Stomach (tissue), 19 donors: ENCODE measurements at places on chromosomes 13 and 19. TPM values are rescaled to one million over a fixed set of nuclear protein-coding genes. Genes with fewer than 3 reads are reported as not detected.

ANGPTL8 gene
- not detected for total RNA-seq

DNA sequence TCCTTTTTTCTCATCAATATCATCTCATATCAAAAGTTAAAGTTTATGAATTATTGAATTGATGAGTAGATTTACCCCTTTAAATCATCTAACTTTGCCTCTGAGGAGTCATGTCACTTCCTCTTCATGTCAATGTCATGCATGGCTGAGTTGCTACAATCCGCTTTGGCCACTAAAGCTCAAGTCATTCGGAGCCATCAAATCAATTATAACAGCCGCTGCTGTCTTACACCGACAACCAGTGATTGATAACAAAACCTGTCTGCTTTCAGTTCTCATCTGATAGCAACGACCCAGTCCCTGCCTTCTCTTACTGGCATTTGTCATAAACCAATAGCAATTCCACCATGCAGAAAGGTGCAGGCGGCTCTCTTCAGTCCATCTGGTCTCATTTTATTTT is 429.3 kb downstream of the DIAPH3 start:
- no peak overlapping the region for H3K27ac ChIP-seq
- DNase-seq = no peak
- no peaks in the 10 kb centered on the region for H3K36me3 ChIP-seq
- H3K27me3 ChIP-seq = no peaks in the 10 kb centered on the region

DNA sequence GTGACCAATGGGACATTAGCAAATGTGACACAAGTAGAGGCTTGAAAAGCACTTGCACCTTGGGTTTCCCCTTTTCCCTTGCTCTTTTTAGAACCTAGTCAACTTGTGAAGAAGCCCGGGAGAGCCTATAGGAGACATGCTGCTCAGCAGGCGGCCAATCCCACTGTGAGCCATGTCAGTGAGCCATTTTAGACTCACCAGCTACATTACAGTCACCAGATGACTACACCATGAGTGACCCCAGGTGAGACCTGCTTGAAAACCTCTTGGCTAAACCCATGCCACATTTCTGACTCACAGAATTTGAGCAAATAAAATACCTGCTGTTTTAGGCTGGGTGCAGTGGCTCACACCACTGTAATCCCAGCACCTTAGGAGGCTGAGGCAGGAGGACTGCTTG is 317.5 kb downstream of the KLF12 start:
- H3K36me3 ChIP-seq = no peaks in the 10 kb centered on the region
- no peak overlapping the region for H3K4me3 ChIP-seq
- no peak overlapping the region for H3K27ac ChIP-seq

- H3K4me3 ChIP-seq = peak overlapping the region; percentile 67
- peak; percentile 60 for DNase-seq
- H3K27ac ChIP-seq = peak overlapping the region; percentile 64
- H3K27me3 ChIP-seq = no peaks in the 10 kb centered on the region
- H3K36me3 ChIP-seq = peaks cover 10% of the 10 kb centered on the region
- peaks cover 28% of the 10 kb centered on the region for H3K4me1 ChIP-seq
Measured at GRCh38 chr19:2014731-2015607, 545 bp downstream of the BTBD2 start.

UPK1A gene
- not detected for total RNA-seq

DNA sequence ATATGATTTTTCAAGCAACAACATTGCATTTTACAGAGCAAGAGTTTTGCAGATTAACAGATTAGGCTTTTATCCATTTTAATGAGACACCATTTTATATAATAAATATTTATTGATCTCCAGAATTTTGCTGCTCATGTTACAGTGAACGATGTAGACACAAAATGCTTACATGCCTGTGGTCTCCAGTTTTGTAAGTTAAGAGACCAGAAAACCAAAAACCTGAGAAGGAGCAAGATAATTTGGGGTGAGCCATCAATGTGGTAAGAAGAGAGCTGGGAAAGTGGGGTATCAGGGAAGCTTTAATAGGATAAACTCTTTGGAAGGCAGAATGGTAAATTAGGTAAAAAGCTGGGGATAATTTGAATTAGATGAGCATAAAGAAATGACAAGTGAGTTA is 2100.5 kb upstream of the PCDH20 start:
- no peaks in the 10 kb centered on the region for H3K27me3 ChIP-seq
- no peaks in the 10 kb centered on the region for H3K36me3 ChIP-seq
- H3K4me1 ChIP-seq = no peaks in the 10 kb centered on the region
- no peak for DNase-seq
- H3K27ac ChIP-seq = no peak overlapping the region

ZNF835 gene
- total RNA-seq = not detected

GRCh38 chr13:29483211-29483610 is 112.3 kb downstream of the SLC7A1 start:
- no peaks in the 10 kb centered on the region for H3K4me1 ChIP-seq
- H3K27me3 ChIP-seq = no peaks in the 10 kb centered on the region
- peak; percentile 32 for DNase-seq
- no peak overlapping the region for H3K27ac ChIP-seq
- no peak overlapping the region for H3K4me3 ChIP-seq

GRCh38 chr19:40313229-40313983 is 28.3 kb upstream of the AKT2 start:
- H3K4me3 ChIP-seq = no peak overlapping the region
- no peaks in the 10 kb centered on the region for H3K4me1 ChIP-seq
- no peak for DNase-seq
- H3K27me3 ChIP-seq = no peaks in the 10 kb centered on the region
- peaks cover 23% of the 10 kb centered on the region for H3K36me3 ChIP-seq

DNAJC15 gene
- 9.0 TPM for total RNA-seq

- no peaks in the 10 kb centered on the region for H3K4me1 ChIP-seq
- no peak overlapping the region for H3K4me3 ChIP-seq
- H3K36me3 ChIP-seq = peaks cover 6% of the 10 kb centered on the region
- no peak overlapping the region for H3K27ac ChIP-seq
- H3K27me3 ChIP-seq = no peaks in the 10 kb centered on the region
- no peak for DNase-seq
Measured at GRCh38 chr19:281992-282391, 9.2 kb downstream of the PLPP2 start.

FCAR gene
- not detected for total RNA-seq

GRCh38 chr13:35648201-35648600 is 171.7 kb upstream of the MAB21L1 start:
- no peaks in the 10 kb centered on the region for H3K36me3 ChIP-seq
- no peaks in the 10 kb centered on the region for H3K4me1 ChIP-seq
- H3K4me3 ChIP-seq = no peak overlapping the region
- H3K27me3 ChIP-seq = no peaks in the 10 kb centered on the region
- no peak overlapping the region for H3K27ac ChIP-seq

DNA sequence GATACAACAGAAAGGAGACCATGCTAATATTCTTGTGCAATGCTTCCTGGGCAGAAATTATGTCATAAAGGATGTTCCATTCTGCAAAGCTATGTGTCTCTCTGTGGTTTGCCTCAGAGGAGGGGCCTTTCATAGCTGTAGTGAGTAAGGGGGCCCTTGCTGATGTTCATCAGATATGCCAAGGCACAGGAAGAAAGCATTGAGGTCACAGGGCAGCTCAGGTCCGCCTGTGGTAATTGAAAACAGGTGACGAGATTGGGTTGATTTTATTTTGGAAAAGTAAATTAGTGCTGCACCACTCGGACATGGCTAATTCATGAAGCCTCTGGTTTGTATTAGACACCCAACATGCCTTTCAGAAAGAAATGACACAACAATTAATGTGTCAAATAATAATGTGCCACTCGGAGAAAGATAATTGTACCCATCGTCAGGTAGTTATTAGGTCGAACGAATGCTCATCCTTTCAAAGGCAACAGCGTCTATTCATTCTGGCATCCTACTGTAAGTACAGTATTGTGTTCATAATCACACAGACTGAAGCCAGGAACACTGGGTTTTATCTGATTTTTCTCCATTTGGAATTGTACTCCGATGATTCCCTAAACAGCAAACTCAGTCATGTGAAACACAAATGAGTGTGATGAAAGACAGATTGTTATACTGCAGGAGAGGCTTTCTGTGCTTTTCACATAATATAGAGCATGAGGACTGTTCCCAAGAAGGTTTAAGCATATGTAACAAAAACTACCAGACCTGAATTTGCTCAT is 421.6 kb upstream of the KLF12 start:
- DNase-seq = peak; percentile 19
- H3K27ac ChIP-seq = no peak overlapping the region
- H3K4me1 ChIP-seq = no peaks in the 10 kb centered on the region
- no peaks in the 10 kb centered on the region for H3K27me3 ChIP-seq
- no peak overlapping the region for H3K4me3 ChIP-seq
- no peaks in the 10 kb centered on the region for H3K36me3 ChIP-seq

DNA sequence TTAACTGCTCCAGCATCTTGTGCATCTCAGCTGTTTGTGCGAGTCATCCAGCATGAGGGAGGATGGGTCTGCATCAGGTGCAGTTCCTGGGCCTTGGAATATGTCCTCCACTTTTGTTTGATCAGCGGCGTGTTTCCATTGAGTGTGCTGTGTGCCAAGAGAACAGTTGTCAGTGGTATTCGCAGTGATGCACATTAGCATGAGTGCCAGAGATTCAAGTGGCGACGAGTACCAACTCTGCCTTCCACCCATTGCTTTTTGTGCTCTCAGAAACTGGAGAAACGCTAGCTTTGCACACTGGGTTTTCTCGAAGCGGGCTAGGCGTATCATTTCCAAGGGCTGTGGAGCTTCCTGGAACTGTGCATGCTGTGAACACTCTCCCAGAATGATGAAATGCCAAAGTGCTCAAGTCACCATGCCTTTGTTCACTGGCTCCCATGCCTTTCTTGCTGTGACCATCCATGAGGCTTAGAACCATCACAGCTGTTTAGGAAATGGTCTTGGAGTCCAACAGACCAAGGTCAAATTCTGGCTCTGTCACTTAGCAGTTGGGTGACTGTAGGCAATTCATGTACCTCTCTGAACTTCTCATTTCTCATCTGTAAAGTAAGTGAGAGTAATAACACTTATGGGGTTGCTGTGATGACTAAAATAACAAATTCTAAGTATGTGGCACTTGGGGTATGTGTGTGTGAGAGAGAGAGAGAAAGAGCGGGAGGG is 18.4 kb downstream of the LRCH1 start:
- H3K4me1 ChIP-seq = peaks cover 73% of the 10 kb centered on the region
- H3K27ac ChIP-seq = peak overlapping the region; percentile 7
- H3K36me3 ChIP-seq = no peaks in the 10 kb centered on the region
- H3K4me3 ChIP-seq = no peak overlapping the region
- H3K27me3 ChIP-seq = no peaks in the 10 kb centered on the region
- DNase-seq = peak; percentile 28

- no peaks in the 10 kb centered on the region for H3K36me3 ChIP-seq
- peak within 1 kb of the TSS; percentile 28 for H3K4me3 ChIP-seq
- no peak within 1 kb of the TSS for H3K27ac ChIP-seq
- DNase-seq = peak; percentile 66
- H3K4me1 ChIP-seq = peaks cover 35% of the 10 kb centered on the region
Measured at GRCh38 chr13:27969082-27969865, at the start of gene CDX2. TSS of gene CDX2 (minus strand) at chr13:27969315. CDS start at chr13:27969006, 309 bp downstream.

PEAK3 gene
- total RNA-seq = not detected

LILRA1 gene
- not detected for total RNA-seq

GRCh38 chr19:46088101-46088500 is 36.4 kb downstream of the IGFL3 start:
- peaks cover 3% of the 10 kb centered on the region for H3K27me3 ChIP-seq
- no peak overlapping the region for H3K27ac ChIP-seq
- H3K4me3 ChIP-seq = no peak overlapping the region
- H3K36me3 ChIP-seq = no peaks in the 10 kb centered on the region
- no peaks in the 10 kb centered on the region for H3K4me1 ChIP-seq
- no peak for DNase-seq

FAM216B gene
- total RNA-seq = 0.18 TPM
